ENCODE measurements at places on chromosomes 4 and X.

DNA sequence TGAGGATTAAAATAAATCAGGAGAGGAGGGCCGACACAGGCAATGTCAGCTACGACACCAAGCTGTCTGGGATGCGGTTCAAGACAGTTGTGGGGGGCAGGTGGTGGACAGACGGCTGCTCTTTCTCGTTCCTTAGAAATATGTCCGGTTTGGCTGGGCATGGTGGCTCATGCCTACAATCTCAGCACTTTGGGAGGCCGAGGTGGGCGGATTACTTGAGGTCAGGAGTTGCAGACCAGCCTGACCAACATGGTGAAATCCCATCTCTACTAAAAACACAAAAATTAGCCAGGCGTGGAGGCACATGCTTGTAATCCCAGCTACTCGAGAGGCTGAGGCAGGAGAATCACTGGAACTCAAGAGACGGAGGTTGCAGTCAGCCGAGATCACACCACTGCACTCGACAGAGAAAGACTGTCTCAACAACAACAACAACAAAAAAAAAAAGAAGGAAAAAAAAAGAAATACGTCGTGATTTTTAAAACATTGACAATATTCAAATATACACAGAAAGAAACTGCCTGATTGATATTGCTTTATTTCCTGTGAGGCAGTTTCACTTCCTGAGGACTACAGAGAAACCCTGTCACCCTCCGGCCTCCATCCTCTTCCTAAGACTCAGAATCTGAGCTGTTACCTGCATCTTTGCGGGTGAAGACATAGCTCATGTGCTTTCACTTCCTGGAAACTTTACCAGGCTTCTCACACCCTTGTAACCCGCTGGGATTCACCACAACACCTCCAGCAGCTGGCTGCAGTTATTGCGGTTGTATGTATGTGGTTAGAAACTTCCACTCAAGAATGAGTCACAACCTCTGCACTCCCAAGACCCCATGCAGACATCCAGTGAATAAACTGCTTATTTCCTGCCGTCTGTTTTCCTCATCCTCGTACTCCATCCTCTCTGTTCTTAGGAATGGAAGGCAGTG lies 63.8 kb upstream of the STS start:
- DNase-seq = no peak

GRCh38 chr4:138404801-138405200 lies 162.7 kb upstream of the SLC7A11 start:
- no peak for DNase-seq

DNA sequence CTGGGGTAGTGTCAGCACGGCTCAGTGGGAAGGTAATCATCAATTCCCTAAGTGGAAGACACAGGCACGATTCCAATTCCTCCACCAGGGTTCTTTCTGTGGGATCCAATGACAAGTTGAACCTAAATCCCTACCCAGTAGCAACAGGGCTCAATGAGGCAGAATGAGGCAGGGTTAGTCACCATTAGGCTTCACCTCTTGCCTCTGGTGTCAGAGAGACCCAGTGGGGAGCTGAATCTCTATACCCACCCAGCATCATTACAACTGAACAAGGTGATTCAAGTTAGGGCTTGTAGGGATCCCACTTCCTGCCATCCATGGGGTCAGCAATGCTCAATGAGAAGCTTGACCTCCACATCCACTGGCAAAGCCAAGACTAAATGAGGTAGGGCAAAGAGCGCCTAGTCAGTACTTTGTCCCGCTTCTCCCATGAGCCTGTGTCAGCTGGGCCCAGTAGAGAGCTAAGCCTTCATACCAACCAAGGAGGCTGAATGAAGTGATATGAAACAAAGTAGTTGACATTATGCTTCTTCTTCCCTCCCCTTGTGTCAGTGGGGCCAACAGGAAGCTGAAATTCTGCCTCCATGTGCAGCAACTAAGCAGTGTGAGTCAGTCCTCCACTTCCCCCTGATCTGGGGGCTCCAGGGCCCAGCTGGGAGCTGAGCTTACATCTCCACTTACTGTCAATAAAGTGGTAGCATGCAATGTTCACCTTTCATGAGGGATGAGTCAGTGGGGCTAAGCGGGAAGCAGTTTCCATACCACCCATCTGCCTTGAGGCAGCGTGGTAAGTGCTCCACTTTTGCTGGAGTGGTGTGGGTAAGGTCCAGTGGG lies 36.4 kb upstream of the RBM41 start:
- no peak for DNase-seq

- no peak for DNase-seq
These were observed 246.0 kb upstream of the HHIP start for GRCh38 chr4:144399927-144400326.

- no peak for DNase-seq
These were observed 101.4 kb upstream of the FAT1 start for GRCh38 chr4:186825069-186825468.

GRCh38 chr4:7396186-7396910 lies 38.4 kb downstream of the PSAPL1 start:
- peak; percentile 17 for DNase-seq

GRCh38 chrX:1165535-1166196 lies 46.8 kb downstream of the CRLF2 start:
- no peak for DNase-seq

DNA sequence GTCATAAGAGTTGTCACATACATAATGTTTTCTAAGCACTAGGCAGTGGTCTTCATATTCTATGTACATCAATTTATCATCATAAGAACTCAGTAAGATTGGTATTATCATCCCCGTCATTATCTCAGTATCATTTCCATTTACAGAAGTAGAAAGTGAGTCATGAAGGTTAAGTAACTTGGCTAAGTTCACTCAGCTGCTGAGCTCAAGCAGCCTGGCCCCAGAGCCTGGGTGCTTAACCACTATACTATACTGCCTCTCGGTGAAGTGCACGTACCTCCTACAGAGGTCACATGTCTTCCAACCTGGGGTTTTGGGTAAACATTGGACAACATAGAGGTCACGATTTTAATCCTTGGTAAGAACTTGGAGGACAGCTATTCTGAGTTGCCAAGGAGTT lies 161.5 kb upstream of the GATB start:
- DNase-seq = no peak

DNA sequence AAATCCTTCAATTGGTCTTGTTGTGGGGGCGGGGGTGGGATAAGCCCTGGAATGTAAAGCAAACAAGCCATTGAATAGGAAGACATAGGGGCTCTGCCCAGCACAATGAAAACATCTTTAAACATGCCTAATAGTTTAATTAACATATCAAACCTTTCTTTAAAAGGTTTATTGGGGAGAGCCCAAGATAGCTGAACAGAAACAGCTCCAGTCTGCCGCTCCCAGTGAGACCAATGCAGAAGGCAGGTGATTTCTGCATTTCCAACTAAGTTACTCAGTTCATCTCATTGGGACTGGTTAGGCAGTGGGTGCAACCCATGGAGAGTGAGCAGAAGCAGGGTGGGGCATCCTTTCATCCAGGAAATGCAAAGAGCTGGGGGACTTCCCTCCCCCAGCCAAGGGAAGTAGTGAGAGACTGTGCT lies 327.2 kb upstream of the CNKSR2 start:
- no peak for DNase-seq

GRCh38 chrX:123324625-123325024 lies 140.5 kb downstream of the GRIA3 start:
- no peak for DNase-seq

DNA sequence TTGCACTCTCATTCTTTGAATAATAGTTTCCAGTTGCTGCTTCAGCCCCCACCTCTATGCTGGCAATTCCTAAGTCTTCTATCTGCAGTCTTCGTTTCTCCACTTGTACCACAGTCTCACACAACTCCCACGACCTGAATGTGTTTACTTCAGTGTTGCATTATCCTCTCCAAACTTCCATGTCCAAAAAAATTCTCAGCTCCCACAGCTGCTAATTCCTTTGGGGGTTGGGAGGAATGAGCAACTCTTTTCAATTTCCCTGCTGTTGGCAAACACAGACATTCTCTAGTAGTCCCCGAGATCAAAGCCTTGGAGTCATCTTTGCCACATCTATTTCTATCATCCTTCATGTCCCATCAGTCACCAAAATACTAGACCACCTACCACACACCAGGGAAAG lies 14.4 kb upstream of the CDS1 start:
- no peak for DNase-seq

GRCh38 chr4:188008377-188008776 lies 12.8 kb downstream of the ZFP42 start:
- DNase-seq = no peak

Measured in liver (tissue), 10 donors.